Right ventricle myocardium superior (tissue), 1 donor: ENCODE measurements at places on chromosomes 1 and 21.
A peak's percentile ranks its signal among the peaks of the same experiment; 100 is the strongest.

DNA sequence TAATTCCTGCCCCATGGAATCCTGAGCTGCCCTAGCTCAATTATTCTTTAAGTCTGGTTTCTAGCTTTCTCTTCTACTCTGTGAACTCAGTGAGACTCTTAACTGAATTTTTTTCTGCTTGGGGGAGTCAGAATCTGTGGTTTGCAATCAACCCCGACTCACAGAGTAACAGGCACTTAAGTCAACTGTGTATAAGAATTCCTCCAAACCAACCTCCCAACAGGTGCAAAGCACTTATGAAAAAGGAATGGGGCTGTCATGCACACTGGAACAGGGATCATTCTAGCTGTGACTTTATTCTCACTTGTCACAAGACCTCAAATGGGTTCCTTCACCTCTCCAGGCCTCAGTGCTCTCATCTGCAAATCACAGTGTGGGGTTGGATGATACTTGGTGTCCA is 60.3 kb upstream of the SYT6 start:
- DNase-seq: no peak

GRCh38 chr1:228872080-228872479 is 136.8 kb downstream of the RHOU start:
- DNase-seq: no peak

GRCh38 chr1:232996143-232996542 is 45.7 kb downstream of the NTPCR start:
- no peak for DNase-seq

DNA sequence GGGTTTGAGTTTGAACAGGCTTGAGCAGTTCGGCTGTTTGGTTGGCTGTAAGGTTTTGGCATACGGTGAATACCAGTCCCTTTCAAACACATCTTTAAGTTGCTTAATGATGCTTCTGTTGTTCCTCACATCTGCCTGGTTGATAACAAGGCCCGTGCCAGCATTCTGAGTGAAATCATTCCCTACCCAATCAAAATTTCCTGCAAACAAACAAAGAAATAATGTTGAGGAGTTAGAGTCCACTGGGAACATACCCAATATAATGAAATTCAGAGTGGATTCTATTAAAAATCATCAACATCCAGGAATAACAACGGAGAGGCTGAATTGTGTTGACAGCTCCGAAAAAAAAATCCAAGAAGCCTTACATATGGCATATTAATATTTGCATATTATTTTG is 91.0 kb upstream of the MAP1LC3C start:
- no peak for DNase-seq

- DNase-seq: no peak
These were observed 64.2 kb upstream of the RCC1 start for GRCh38 chr1:28441674-28442073.

DNA sequence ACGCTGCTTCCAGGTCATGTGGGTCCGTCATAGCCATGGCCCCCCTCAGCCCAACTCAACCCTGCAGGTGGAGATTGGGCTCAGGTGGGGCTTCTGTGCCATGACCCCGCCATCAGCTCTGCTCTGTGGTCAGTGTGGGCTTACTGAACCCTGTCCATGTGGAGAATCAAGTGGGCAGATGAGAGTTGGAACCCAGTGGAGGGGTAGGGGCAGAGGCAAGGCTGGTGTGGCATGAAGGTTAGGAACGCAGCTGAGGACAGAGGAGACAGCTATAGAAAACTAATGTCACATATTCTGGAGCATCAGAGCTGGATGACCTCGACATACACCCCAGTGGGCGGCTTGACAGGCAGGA is 355.9 kb downstream of the PTPRU start:
- no peak for DNase-seq

- no peak for DNase-seq
These were observed 81.5 kb downstream of the ADARB1 start for GRCh38 chr21:45155910-45156309.

DNA sequence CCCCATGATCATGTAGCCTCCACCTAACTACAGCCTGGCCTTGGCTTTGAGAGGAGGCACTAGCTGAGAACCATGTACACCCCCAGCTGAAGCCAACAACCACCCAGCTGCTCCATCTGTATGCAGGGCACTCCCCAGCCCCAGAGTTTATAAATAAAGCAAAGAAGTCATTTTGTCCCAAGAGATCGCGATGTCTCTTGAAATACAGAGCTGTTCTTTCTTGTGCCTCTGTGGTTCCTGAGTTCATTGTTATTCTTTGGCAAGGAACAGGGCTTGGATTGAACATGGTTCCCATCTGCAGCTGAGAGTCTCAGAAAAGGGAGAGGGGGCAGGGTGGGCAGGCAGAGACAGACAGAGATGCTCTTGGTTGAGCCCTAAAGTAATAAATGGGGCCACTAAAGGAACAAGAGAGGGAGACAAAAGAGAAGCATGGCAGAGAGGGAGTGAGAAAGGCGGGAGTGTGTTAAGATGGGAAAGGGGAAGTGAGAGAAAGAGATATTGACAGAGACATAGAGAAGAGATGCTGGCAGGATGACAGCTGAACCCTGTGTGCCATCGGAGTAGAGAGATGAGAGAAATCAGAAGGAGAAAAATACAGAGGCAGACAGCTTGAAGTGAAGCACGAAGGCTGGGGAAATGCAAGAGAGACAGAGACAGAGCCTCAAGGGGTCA is 63.3 kb downstream of the TNR start:
- DNase-seq: no peak

GRCh38 chr1:161738627-161739287 is 10.8 kb upstream of the DUSP12 start:
- peak; percentile 70 for DNase-seq

- DNase-seq: no peak
These were observed 18.7 kb upstream of the CSF1 start for GRCh38 chr1:109891930-109892329.

DNA sequence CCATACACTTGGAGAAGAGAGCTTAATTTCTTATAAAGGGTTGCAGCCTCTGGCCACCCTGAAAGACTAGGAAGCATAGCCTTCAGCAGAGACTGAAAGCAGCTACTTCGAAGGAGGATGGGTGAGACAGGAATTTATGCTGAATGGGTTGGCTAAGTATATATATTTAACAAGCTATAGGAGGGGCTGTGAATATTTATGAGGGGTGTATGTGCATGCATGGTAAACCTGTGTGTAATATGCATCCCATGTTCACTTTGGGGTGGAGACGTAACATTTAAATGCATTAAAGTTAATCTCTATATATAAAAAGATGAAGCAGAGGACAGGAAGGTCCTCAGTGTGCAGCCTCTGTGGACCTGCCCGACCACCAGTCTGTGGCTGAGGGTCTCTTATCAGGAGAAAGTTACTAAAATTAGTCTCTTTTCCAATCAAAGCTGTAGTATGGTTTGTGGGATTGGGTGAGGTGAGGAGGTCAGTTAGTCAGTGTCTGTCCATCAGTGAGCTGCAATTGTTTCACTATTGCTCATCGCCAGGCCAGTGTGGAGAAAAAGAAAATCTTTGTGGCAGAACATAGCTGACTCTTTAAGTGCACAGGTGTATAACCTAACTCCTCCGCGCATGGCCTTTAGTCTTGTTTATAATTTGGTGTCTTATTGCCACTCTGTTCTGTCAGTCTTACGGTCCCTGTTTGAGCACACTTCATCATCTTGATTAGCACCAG is 35.4 kb upstream of the DSCAM start:
- DNase-seq: no peak

GRCh38 chr1:61975638-61976037 is 219.0 kb upstream of the L1TD1 start:
- DNase-seq: no peak

- DNase-seq: no peak
These were observed 603.3 kb downstream of the PTPRC start for GRCh38 chr1:199242147-199242546.

GRCh38 chr1:12567288-12567819 is 50.7 kb downstream of the DHRS3 start:
- no peak for DNase-seq

GRCh38 chr1:85295654-85296053 is 19.2 kb upstream of the BCL10 start:
- no peak for DNase-seq

- DNase-seq: no peak
These were observed 545.3 kb downstream of the PLA2G4A start for GRCh38 chr1:187374082-187374481.

GRCh38 chr21:31985398-31985797 is 112.6 kb downstream of the HUNK start:
- no peak for DNase-seq

DNA sequence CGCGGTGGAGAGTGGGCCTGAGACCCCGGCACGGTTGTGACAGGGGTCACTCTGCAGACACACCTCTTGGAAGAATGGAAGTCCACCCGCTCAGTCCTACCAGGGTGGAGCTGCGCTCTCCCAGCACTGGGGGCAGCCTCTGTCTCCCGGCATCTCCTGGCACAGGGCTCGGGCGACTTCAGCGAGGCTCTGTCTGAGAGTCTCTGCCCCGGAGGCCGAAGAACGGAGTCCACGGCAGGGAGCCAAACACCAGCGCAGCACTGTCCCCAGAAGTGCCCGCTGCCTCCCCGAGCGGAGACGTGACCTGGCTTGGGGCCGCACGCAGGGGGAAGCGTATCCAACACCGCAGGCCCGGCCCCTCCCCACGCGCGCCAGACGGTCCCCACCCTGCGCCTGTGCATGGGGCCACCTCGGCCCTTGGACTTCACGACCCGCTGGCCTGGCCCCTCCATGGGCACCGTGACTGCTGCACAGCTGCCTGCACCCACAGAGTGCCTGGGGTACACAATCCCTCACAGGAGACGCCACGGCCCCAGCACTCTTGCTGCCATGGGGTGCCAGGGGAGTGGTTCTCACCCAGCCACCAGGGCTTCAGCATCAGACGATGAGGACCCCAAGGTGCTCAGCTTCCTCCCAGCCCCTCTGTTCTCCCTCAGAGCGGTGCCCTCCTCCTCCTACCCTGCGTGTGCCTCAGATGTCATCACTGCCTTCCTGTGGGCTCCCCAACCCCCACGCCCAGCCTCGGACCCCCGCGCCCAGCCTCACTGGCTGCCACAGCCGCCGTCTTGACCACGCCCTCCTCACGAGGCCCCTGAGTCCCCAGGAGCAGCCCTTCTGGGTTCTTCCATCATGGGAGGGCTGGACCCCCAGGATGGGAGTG is 14.9 kb upstream of the RNF223 start:
- peak; percentile 37 for DNase-seq

DNA sequence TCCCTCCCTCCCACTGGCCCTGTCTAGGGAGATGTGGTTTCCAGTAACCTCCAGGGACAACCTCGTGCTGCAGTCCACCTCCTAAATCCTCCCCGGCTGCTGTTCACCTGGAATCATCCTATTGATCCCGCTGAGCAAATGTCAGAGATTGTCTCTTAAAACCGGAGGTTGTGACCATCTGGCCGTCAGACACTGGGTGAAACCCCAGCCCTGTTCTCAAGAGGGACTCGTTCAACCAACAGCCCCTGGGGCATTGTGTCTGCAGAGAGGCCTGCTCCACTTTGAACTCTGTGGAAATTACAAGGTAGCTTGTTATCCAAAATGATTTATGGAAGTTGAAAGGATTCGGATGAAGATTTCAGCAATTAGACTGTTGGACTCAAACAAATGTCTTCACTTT is 498.0 kb downstream of the MATN1 start:
- DNase-seq: no peak

DNA sequence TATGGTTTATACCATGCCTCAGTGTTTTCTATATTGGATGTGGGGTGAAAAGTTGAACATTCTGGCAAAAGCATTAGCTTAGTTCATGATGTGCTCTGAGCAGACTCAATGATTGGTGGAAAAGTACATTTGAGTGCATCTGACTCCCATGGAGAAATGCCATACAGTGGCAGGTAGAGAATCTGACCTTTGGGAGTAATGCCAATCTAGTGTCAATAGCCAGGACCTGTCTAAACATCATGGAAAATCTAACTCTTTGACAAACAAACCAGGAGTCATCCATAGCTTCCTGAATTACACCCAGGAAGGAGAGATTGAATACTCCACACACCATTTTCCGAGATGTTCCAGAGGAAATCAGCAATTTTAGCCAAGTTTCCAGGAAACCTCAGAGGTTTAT is 51.0 kb downstream of the XCL1 start:
- DNase-seq: no peak

DNA sequence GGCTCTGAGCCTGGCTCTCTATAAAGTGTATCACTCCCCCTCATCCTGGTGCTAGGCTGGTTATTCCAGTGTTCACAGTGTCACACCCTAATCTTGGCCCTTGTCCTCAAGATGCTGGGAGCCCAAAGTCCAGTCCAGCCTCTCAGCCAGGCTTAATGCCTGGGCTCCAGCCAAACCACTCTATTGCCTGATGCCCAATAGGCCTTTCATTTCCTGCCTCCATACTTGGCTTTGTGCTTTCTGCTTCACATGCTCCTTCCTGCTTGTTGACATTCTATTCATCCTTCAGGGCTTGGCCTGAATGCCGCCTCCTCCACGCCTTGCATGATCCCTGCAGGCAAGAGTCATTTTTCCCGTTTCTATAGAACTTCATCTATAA is 1.7 kb downstream of the KLHDC8A start:
- no peak for DNase-seq

DNA sequence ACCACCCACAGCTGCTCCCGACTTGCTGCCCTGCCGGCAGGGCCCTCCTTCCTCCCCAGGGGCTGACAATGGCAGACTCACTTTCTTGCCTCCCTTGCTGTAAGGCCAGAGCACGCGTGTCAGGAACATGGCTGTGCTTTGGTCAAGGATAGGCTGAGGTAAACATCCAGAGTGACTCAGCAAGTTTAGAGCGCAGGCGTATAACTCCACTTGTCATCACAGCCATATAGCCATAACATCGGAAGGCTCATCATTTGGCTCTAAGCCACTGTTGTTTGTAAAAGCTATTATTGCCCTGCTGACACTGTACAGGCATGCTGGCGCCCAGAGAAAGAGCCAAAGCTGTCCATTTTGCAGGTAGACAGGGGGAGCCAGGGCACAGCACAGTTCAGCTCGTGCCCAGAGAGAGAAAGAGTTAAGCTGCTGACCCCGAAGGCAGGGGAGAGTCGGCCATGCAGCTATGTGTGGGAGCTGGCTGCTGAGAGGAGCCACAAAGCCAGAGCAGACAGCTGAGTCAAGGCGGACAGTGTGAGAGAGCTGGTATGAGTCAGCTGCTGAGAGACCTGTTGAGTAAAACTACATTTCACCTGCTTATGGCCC is 60.6 kb downstream of the GNG4 start:
- no peak for DNase-seq

- no peak for DNase-seq
These were observed 13.6 kb upstream of the DISP3 start for GRCh38 chr1:11465307-11465706.

DNA sequence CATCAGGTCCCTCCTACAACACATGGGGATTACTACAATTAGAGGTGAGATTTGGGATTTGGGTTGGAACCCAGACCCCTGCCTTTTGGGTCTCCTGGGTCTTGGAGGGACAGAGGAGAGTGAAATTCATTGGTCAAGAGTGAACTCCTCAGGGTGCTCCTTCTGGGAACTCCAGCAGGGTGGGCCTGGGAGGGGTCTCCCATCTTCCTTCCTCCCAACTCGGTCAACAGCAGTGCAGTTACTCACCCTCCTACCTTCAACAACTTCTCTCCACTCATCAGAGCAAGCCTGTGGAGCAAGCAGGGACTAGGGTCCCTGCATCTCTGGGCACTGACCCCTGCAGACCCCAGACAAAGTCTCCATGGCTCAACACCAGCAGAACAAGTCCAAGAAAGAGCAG is 89.3 kb upstream of the TMPRSS2 start:
- no peak for DNase-seq

- no peak for DNase-seq
These were observed 1048.0 kb downstream of the PLA2G4A start for GRCh38 chr1:187876775-187877174.
